Tongue (tissue), 3 donors: ENCODE measurements at places on chromosomes 6 and 20. TPM values are rescaled to one million over a fixed set of nuclear protein-coding genes. Genes with fewer than 3 reads are reported as not detected.

Gene TNFRSF21
- 17.4 TPM for total RNA-seq

Gene FAM83D
- total RNA-seq: 9.5 TPM

Gene C20orf202
- not detected for total RNA-seq

Gene NKAPL
- total RNA-seq: 0.62 TPM

Gene PACSIN1
- total RNA-seq: 0.10 TPM

Gene CSE1L
- total RNA-seq: 70.9 TPM

Gene TRAPPC3L
- 0.31 TPM for total RNA-seq

Gene VIP
- total RNA-seq: 1.8 TPM

Gene KCNK15
- 0.41 TPM for total RNA-seq

Gene OR2B6
- total RNA-seq: not detected

Gene ESF1
- total RNA-seq: 16.4 TPM

Gene SLC32A1
- total RNA-seq: not detected

Gene LZTS3
- 5.9 TPM for total RNA-seq

Gene SOX4
- total RNA-seq: 43.0 TPM

Gene COL21A1
- 95.0 TPM for total RNA-seq

Gene SLC35F1
- 6.3 TPM for total RNA-seq

Gene EYA2
- 1.3 TPM for total RNA-seq

Gene SLC4A11
- 0.62 TPM for total RNA-seq

Gene POU3F2
- 0.41 TPM for total RNA-seq

Gene SLC16A10
- 32.2 TPM for total RNA-seq

Gene HLA-DQB1
- total RNA-seq: not detected

Gene LAMA4
- 247 TPM for total RNA-seq

Gene STX7
- total RNA-seq: 50.0 TPM
